ENCODE measurements at places on chromosomes 5 and 9.
A peak's percentile ranks its signal among the peaks of the same experiment; 100 is the strongest.

DNA sequence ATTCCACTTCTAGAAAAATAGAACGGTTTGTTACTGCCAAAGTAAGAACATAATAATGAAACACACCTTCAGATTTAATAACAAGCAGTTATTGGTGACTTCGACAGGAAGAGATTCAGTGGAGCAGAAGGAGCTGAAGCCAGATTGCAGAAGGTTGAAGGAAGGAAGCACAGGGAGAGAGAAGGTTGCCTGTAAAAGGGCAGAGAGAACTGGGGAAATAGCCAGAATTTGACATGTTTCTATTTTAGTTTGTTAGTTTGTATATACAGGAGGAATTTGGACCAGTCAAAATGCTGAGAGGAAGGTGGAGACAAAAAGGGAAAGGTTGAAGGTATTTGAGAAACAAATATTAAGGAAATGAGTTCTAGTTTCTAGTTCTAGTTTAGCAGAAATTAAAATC, 269.2 kb upstream of the ELAVL2 start:
- DNase-seq = no peak

DNA sequence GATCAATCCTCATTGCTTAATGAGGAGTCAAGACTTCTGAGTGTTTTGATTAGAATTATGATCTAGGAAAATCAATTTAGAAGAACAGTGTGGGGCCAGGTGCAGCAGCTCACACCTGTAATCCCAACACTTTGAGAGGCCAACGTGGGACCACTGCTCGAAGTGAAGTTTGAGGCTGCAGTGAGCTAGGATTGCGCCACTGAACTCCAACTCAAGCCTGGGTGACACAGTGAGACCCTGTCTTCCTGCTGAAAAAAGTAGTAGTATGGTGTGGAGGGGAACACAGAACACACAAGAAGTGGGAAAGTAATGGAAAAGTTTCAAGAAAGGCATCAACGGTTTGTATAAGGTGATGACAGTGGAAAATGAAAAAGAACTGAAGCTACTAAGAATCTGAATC, 9.1 kb downstream of the FNIP1 start:
- no peak for DNase-seq

GRCh38 chr9:134212809-134213507, 48.6 kb upstream of the RNU6ATAC start:
- DNase-seq = no peak

DNA sequence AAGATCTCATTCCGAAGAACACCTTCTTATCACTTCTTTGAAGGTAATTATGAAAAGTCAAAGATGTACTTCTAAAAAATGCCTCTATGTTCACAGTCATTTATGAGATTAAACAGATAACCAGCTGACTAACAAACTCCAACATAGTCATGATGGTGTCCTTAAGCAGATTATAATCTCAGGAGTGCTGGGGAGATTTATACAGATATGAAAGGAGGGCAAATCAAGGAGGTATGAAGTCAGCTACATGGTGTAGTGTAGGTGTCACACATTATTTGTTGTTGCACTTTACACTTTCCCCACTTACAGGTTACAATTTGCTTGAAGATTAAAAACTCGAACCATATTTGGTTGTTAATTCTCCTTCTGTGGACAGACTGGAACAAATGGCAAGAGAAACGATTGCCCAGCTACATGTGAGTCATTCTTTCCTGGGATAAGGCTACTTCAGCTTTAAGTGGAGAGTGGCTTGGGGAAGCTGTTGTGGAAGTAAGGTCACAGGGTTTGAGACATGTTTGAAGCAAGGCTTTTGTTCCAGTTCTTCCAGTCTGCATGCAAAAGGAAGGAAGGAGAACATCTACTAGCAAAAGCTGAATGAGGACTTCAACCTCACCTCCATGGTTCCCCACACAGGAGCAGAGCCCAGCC, 320.1 kb downstream of the ADGRV1 start:
- DNase-seq = no peak

GRCh38 chr9:123834889-123835562, 94.9 kb downstream of the DENND1A start:
- no peak for DNase-seq

- no peak for DNase-seq
Observed at GRCh38 chr5:72268753-72269410, 51.2 kb downstream of the MRPS27 start.

- no peak for DNase-seq
Observed at GRCh38 chr9:1154739-1155138, 104.6 kb downstream of the DMRT2 start.

DNA sequence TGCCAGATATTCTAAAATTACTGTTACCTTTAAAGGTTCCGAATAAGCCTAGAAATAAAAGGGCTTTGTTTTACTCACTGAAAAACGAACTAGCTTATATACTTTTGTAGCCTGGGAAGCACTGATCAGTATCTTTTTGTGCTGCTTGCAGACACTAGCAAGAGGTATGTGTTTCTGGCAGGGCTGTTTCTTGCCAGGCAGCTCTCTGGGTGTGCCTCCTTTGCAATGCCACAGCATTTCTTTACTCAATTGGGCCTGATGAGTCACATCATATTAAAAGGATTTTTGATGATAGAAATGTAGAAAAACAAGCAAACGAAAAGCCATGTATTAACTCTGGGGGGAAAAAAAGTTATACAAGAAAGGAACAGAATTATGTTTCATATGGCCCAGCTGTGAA, 35.6 kb downstream of the CD180 start:
- DNase-seq = no peak

DNA sequence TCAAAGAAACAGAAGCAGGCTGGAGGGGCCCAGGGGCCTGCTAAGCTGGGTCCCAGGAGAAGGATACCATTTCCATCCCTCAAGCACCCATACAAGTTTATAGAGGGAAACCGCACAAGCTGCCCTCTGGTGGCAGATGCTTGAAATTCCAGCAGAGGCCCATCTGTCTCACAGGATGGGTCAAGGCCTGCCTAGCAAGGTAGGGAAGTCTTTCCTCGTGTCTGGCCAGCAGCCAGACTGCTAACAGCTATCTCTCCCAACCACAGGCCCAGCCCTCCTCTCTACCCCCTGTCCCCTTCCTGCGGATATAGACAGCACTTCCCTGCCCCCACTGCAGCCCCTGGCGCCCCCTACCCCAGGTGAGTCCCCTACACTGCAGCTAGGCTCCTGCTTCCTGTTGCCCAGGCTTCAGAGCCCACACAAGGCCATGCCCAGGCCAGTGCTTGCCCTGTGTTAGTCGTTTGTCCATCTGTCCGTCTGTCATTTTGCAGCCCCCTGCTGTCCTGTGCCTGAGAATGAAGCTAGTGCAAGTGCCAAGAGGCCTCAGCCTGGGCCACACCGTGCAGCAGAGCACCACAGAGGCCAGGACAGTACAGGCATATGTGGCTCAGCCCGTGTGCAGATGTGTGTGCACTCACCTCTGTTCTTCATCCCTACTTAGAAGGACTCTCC, 26.2 kb downstream of the TCF7 start:
- DNase-seq = peak; percentile 76

DNA sequence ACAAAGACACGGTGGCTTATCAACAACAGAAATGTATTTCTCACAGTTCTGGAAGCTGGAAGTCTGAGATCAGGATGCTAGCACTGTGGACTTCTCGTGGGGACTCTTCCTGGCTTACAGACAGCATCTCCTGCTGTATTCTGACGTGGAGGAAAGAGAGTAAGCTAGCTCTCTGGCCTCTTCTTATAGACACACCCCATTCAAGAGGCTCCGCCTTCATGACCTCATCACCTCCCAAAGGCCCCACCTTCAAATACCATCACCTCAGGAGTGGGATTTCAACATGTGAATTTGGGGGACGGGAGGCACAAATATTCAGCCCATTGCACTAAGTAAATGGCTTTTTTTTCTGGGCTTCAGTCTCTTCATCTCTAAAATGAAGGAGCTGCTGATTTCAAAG, 27.6 kb downstream of the KCNMB1 start:
- DNase-seq = no peak

- no peak for DNase-seq
Observed at GRCh38 chr5:4804691-4805360, 335.3 kb upstream of the ADAMTS16 start.

DNA sequence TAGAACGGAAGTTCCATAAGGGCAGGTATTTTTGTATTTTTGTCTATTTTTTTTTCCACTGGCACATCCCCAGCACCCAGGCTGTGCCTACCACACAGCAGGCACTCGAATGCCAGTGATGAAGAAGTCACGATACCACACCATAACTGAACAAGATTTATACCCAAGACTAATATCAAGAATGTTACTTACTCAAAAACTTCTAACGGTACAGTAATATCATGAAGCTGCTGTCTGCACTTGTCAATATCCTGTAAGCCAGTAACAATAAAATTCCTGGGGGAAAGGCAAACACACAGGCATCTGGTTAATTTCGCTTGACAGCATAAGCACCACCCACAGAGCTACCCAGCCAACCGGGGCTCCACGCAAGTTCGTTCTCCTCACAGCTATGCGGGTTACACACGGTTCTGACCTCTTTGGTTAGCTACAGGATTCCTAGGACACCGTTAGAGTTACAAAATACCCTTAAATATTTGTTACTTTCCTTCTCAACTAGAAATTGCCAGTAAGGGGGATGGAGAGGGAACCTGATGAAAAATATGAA, 1.3 kb downstream of the MED10 start:
- DNase-seq = no peak

- DNase-seq = no peak
Observed at GRCh38 chr5:25707093-25707492, 1062.3 kb upstream of the CDH10 start.

DNA sequence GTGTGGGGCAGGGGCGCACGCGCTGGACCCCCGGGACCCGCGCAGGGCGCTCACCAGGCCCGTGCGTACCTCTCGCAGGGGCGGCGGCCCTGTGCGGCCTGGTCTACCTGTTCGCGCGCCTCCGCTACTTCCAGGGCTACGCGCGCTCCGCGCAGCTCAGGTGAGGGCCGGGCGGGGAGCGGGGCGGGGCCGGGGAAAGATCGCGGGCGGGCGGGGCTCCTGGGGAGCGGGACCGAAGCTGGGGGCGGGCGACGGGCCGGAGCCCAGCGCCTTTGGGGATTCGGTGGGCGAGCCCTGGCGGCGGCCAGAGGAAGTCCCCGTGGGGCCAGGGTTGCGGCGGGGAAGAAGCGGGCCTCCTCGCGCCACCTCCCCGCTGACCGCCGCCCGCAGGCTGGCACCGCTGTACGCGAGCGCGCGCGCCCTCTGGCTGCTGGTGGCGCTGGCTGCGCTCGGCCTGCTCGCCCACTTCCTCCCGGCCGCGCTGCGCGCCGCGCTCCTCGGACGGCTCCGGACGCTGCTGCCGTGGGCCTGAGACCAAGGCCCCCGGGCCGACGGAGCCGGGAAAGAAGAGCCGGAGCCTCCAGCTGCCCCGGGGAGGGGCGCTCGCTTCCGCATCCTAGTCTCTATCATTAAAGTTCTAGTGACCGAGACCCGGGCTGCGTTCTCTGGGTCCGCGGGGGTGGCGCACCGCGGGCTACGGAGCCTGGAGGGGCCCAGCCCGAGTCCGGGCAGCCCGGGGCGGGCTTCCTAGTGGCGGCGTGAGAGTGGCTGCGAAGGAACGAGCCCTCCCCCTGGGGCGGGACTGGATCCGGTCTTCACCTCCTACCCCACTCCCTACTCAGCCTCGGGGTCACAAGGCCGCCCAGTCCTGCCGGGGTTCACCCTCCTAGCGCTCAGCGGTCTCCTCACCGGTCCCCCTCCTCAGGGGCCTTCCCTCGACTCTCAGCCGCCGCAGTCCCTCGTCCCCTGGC, 2.4 kb downstream of the LTC4S start:
- DNase-seq = no peak

- no peak for DNase-seq
Observed at GRCh38 chr9:111994831-111995458, 98.3 kb downstream of the UGCG start.

DNA sequence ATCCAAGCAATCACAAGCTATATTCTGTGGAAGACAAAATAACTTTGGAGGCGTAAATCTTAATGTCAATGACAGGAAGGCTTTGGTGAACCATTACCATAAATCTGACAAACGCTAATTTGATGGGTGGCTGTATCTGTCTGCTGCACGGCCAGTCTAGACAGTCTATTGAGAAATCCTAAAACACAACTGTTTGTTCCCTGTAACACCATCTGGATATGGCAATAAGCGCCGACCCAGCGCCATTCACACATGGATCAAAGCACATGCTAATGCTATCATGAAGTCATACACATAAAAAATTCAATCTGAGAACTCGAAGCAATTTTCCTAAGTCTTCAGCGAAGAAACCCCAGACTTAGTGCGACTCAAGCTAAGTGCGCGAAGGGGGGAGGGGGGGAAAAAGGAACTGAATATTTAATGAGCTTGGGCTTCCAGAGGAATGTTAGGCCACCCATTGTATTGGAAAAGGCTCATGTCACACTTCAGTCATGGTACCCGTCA, 95.1 kb downstream of the ARL15 start:
- DNase-seq = no peak

DNA sequence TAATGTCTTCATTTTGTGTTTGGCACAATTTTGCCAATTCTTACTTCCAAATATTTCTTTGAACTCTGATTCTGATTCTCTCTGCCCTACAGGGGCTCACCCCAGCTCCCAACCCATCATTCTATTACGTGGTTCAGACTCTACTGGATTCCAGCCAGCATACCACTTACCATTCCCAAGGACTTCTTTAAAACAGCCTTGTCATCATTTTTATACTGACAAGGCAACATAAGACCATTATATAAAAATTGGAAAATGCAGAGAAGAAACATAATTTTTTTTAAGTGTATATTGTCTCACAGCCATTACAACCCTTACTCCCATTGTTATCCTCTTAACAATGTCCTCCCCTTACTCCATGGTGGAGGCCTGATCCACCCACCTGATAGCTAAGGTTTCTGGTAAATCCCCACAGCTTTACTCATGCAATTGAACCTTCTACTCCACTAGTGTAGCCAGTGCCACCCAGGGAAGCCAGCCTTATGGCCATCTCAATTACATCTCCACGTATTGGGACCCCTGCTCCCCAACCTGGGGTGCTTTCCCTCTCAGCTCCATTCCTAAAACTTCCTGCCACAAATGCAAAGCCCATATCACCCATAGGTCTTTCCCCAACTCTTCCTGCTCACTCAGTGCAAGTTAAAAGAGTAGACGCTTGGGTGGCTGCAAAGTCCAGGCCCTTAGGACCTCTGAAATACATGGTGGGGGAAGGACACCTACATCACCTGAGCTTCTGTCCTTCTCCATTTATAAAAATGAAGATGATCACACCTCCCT, 19.1 kb downstream of the UGT3A2 start:
- DNase-seq = no peak

GRCh38 chr9:96327694-96328352, 25.8 kb upstream of the HSD17B3 start:
- peak; percentile 8 for DNase-seq

DNA sequence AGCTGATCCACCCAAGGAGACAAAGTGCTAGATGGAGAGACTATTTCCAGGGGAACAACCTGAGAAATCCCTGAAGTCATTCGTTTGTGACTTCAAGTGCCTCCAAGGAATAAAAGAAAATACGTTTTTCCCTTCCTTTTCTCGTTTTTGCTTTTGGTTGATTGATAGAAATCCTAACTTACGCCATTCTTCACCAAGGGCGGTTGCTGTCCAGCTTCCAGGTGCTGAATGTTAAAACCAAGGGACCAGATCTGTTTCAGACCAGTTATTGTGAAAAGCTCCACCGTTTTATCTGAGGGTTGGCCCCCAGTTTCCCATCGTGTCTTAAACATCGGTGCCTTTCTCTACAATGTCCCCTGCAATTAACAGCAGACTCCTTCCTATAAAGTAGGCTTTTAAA, 600.7 kb upstream of the SGCD start:
- no peak for DNase-seq

- DNase-seq = no peak
Observed at GRCh38 chr5:159098603-159099436, 896 bp downstream of the EBF1 start.

- no peak for DNase-seq
Observed at GRCh38 chr9:20624201-20625002, 2.1 kb upstream of the MLLT3 start.

All from CMK (cell line).